Esophagus squamous epithelium (tissue), 5 donors: ENCODE measurements at places on chromosomes 2 and 18. TPM values are rescaled to one million over a fixed set of nuclear protein-coding genes. Genes with fewer than 3 reads are reported as not detected.

Gene TNS1
- total RNA-seq, result 201 TPM

Gene RGPD3
- total RNA-seq, result 0.26 TPM

Gene SLC30A3
- not detected for total RNA-seq

Gene RHBDD1
- total RNA-seq, result 9.0 TPM

DNA sequence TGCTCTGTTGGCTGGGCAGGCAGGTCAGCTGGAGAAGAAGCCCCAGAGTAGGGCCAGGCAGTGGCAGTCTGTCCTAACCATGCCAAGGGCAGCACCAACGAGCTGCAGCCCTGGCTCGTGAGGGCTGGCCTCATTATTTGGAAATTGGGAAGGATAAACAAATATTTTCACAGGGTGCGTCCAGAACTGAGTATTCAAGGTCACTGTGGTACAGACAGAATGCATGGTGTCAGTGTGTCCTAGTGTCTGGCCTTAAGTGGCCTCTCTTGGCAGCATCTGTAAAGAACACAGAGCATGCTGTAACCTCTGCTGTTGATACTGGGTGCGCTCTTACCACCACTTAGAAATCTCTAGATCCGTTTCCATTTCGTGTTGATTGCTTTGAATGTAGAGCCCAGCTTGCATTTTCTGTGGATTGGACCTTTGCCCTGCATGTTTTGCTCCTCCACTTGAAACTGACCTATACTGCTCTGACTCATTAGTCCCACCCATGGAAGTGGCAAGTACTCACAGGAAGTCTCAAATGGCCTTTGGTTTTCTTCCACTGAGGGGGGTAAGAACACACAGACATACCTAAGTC is 88.2 kb downstream of the GREB1L start:
- H3K36me3 ChIP-seq, result no peaks in the 10 kb centered on the region
- no peak overlapping the region for H3K27ac ChIP-seq
- DNase-seq, result no peak
- H3K4me1 ChIP-seq, result no peaks in the 10 kb centered on the region
- H3K4me3 ChIP-seq, result no peak overlapping the region

GRCh38 chr18:56982766-56983165 is 164.1 kb upstream of the BOD1L2 start:
- H3K27ac ChIP-seq, result no peak overlapping the region
- H3K27me3 ChIP-seq, result no peaks in the 10 kb centered on the region
- no peak for DNase-seq

- H3K27me3 ChIP-seq, result no peaks in the 10 kb centered on the region
- DNase-seq, result no peak
- no peak overlapping the region for H3K27ac ChIP-seq
- peaks cover 31% of the 10 kb centered on the region for H3K4me1 ChIP-seq
- H3K36me3 ChIP-seq, result no peaks in the 10 kb centered on the region
These were observed 576.0 kb downstream of the ARHGAP15 start for GRCh38 chr2:143705108-143705707.

GRCh38 chr2:231059756-231060155 is 3.1 kb downstream of the PSMD1 start:
- H3K4me3 ChIP-seq, result no peak overlapping the region
- peaks cover 53% of the 10 kb centered on the region for H3K4me1 ChIP-seq
- no peaks in the 10 kb centered on the region for H3K36me3 ChIP-seq
- no peak for DNase-seq
- no peaks in the 10 kb centered on the region for H3K27me3 ChIP-seq

DNA sequence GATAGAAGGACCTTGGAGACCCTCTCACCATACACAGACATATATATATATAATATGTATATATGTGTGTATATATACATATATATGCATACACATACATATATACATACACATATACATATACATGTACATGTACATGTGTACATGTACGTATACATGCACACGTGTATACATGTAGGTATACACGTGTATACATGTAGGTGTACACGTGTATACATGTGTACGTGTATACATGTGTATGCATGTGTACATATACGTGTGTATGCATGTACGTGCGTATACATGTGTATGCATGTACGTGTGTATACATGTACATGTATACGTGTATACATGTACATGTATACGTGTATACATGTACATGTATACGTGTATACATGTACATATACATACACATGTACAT is 54.5 kb downstream of the DPP10 start:
- H3K27ac ChIP-seq, result no peak overlapping the region
- DNase-seq, result no peak
- no peaks in the 10 kb centered on the region for H3K36me3 ChIP-seq

GRCh38 chr18:62281684-62282083 is 43.4 kb upstream of the TNFRSF11A start:
- H3K4me1 ChIP-seq, result peaks cover 3% of the 10 kb centered on the region
- H3K36me3 ChIP-seq, result no peaks in the 10 kb centered on the region
- DNase-seq, result no peak
- H3K27ac ChIP-seq, result no peak overlapping the region

DNA sequence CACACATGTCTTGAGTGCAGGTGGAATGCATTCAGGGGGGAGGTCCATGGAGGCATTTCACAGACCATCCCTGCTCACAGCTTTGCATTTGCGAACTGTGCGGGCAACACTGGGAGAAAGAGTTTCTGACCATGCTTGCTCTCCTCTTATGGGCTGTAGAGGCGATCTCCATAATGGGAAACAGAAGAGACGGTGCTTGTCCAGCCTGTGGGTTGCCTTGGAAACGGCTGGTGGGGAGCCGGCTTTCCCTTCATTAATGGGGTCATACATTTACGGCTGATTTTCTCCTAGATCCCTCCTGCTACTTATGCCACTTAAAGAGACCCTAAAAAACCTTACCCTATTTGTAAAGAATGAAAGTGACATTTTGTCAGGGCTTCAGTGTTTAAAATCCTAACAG is 147.4 kb downstream of the SOX11 start:
- H3K4me1 ChIP-seq, result no peaks in the 10 kb centered on the region
- no peaks in the 10 kb centered on the region for H3K27me3 ChIP-seq
- H3K36me3 ChIP-seq, result no peaks in the 10 kb centered on the region

DNA sequence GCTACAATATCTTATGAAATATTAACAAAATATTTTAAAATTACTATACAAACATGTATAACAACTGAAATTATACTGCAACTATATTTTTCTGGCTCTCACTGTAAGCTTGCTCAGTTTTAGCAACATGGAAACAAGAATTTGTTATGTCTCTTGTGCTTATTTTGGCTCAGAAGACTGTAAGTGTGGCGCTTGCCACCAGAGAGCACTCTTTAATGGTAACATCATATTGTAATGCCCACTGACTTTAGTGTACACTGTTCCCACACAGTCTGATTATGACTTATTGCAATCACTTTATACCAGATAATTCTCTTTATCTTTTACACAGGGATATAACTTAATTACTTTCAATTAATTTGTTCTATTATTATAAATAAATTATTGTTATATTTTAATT is 1500.6 kb upstream of the TMEFF2 start:
- H3K4me1 ChIP-seq, result no peaks in the 10 kb centered on the region
- H3K4me3 ChIP-seq, result no peak overlapping the region
- no peak overlapping the region for H3K27ac ChIP-seq
- no peaks in the 10 kb centered on the region for H3K36me3 ChIP-seq

- no peak for DNase-seq
- no peak overlapping the region for H3K4me3 ChIP-seq
- no peaks in the 10 kb centered on the region for H3K36me3 ChIP-seq
- no peaks in the 10 kb centered on the region for H3K27me3 ChIP-seq
- no peak overlapping the region for H3K27ac ChIP-seq
- no peaks in the 10 kb centered on the region for H3K4me1 ChIP-seq
These were observed 746.0 kb upstream of the TMEFF2 start for GRCh38 chr2:192940767-192941166.

DNA sequence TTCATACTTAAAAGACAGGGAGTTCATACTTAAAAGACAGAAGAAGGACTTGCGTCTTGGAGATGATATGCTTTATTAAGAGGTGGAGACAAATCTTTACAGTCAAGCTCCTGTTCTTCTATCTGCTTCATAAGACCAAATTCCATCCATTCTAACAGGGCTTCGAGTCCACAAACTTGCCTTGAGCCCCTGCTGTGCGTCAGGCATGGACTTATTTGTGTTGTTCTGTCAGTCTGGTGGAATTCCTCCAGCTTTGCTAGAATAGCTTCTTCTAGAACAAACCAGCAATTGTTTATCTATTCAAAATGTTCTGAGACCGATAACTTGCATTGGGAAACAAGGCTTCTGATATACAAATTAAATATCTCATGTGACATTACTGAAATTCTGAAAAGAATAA is 73.9 kb upstream of the SOX11 start:
- no peaks in the 10 kb centered on the region for H3K4me1 ChIP-seq
- no peak for DNase-seq
- H3K27ac ChIP-seq, result no peak overlapping the region
- H3K36me3 ChIP-seq, result no peaks in the 10 kb centered on the region
- no peak overlapping the region for H3K4me3 ChIP-seq
- no peaks in the 10 kb centered on the region for H3K27me3 ChIP-seq

DNA sequence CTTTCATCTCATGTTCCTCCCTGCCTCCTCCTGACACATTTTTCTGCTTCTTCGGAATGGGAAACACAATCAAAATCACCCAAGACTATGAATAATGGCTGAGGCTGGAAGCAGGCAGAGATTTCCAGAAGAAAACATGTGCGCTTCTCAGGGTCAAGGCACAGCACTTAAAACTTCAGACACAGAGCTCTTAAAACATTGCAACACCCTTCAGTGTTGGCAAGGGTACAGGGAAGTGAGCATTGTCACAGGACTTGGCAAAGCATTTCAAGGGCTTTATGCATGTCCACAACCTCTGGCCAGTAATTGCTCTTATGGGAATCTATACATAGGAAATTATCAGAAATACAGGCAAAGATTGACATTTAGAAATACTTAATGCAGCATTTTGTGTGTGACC is 477.6 kb upstream of the KLHL29 start:
- H3K27ac ChIP-seq, result no peak overlapping the region
- H3K4me3 ChIP-seq, result no peak overlapping the region
- H3K4me1 ChIP-seq, result no peaks in the 10 kb centered on the region
- no peak for DNase-seq
